ENCODE measurements at places on chromosomes 1 and 21. TPM values are rescaled to one million over a fixed set of nuclear protein-coding genes. Genes with fewer than 3 reads are reported as not detected.

Gene OR2G6
- not detected for total RNA-seq

- DNase-seq = no peak
- H3K4me3 ChIP-seq = no peak overlapping the region
- H3K36me3 ChIP-seq = no peaks in the 10 kb centered on the region
- no peak overlapping the region for H3K27ac ChIP-seq
- H3K27me3 ChIP-seq = no peaks in the 10 kb centered on the region
- H3K4me1 ChIP-seq = peaks cover 8% of the 10 kb centered on the region
Observed at GRCh38 chr1:234484991-234485739, 6.2 kb upstream of the TARBP1 start.

Gene VWA5B1
- not detected for total RNA-seq

Gene TFF2
- total RNA-seq = not detected

Gene SPRR5
- total RNA-seq = not detected

DNA sequence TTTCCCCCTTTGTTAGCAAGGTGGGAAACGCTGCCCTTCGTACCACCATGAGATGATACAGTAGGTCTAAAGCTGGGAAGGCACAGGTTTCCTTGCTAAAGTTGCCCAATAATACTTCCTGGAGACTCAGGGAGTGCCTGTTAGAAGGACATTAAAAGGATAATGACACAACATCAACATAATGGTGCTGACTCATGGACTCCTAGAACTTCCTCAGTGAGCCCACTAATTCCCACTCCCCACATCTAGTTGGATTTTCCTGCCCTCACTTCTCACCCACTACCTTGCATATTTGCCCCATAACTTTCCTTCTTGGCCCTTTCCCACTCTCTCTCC, 17.5 kb downstream of the CFAP45 start:
- no peaks in the 10 kb centered on the region for H3K36me3 ChIP-seq
- H3K27ac ChIP-seq = no peak overlapping the region

DNA sequence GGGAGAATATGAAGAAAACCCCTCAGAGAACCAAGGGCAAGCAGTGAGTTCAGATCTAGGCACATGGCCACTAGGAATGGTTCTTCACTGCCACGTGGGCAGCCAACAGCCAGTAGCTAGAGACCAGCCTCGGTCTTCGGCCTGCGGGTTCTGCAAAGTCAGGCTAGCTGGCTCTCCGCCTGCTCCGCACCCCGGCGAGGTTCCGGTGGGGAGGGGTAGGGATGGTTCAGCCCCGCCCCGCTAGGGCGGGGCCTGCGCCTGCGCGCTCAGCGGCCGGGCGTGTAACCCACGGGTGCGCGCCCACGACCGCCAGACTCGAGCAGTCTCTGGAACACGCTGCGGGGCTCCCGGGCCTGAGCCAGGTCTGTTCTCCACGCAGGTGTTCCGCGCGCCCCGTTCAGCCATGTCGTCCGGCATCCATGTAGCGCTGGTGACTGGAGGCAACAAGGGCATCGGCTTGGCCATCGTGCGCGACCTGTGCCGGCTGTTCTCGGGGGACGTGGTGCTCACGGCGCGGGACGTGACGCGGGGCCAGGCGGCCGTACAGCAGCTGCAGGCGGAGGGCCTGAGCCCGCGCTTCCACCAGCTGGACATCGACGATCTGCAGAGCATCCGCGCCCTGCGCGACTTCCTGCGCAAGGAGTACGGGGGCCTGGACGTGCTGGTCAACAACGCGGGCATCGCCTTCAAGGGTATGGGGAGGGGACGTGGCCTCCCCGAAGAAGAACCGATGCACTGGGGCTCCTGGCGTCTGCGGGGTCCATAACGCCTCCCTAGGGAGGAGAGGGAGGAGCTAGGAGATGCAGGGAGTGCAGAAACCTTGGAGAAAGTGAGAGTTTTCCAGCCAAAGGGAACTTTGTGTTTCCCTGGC, at the start of gene CBR1:
Gene CBR1, plus strand, starts transcription at position 312 of the 871 bp plus-strand sequence. Its CDS starts 92 bp downstream, at position 404.
- no peaks in the 10 kb centered on the region for H3K36me3 ChIP-seq
- H3K4me3 ChIP-seq = peak within 1 kb of the TSS; percentile 78
- H3K27ac ChIP-seq = peak within 1 kb of the TSS; percentile 34
- DNase-seq = peak; percentile 91
- no peaks in the 10 kb centered on the region for H3K27me3 ChIP-seq

- H3K27ac ChIP-seq = no peak overlapping the region
- H3K4me3 ChIP-seq = no peak overlapping the region
- DNase-seq = no peak
- H3K27me3 ChIP-seq = no peaks in the 10 kb centered on the region
Observed at GRCh38 chr1:234559152-234559901, 50.7 kb downstream of the IRF2BP2 start.

Gene IL22RA1
- total RNA-seq = not detected

DNA sequence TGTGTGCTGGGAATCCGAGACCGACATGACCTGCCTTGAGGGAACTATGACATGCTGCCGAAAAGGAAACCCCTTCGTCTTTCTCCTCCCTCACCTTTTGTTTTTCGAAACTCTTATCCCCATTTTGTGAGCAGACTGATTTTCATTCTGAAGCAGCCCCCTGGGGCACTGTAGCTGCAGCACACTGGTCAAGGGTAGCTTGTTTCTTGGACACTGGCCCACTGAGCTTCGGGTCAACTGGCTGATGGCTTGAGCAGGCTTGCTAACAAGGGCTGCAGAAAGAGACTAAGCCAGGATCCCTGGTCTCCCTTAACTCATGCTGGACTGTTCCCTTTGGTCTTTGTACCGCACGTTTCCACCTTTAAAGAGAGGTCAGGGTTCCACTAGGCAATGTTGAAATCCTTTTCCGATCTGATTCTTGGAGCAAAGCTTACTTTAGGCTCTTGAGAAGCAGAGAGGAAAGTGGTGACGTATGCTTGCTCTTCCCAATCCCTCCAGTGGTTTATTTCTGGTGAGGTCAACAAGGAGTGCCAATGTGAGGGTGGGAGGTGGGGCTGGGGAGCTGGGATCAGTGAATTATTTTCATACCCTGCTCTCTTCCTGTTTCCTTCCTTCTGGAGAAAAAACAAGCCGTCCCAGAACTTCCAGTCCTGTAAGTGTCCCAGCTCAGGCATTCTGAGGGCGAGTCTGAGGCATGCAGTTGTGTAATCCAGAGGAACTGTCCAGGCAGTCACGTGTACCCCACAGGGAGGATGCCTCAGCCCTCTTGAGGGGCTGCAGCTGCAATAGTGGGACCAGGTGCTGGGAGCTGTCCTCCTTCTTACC, 7.6 kb downstream of the CYP4B1 start:
- no peak for DNase-seq
- no peak overlapping the region for H3K27ac ChIP-seq
- H3K27me3 ChIP-seq = no peaks in the 10 kb centered on the region
- no peak overlapping the region for H3K4me3 ChIP-seq
- H3K4me1 ChIP-seq = no peaks in the 10 kb centered on the region

Gene CCDC27
- not detected for total RNA-seq

DNA sequence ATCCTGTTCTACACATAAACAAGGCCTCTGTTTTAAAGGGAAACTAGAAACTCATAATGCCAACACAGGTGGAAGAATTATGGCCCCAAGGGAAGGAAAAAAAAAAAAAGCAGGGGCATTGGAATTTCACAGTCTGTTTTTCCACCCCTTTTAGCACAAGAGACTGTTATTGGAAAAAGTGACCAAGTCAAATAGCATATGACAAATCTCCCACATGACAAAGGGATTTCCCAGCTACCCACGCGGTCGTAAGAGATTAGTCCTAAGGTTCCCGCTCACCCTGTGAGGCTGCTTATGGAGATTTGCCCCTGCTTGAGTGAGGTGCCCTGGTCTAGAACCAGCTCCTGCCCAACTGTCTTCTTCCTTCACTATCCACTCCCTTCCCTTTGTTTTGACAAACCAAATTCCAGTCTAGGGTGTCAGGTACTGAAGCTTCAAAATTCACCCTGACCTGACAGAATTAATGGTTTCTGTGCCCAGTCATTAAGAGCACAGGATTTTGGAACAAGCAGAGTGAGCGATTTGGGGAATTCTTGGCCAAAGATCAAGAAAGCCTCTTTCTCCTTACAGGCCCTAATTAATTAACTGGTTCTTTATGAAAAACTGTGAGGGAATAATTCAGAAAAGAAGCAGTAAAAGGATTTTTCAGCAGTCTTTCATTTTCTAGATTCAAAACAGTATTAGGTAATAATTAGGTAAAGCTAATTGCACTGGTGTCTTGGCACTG, 107.3 kb downstream of the NMNAT2 start:
- no peak for DNase-seq
- no peaks in the 10 kb centered on the region for H3K4me1 ChIP-seq
- no peak overlapping the region for H3K4me3 ChIP-seq
- H3K36me3 ChIP-seq = no peaks in the 10 kb centered on the region
- no peaks in the 10 kb centered on the region for H3K27me3 ChIP-seq

- peaks cover 9% of the 10 kb centered on the region for H3K4me1 ChIP-seq
- DNase-seq = peak; percentile 32
- peak overlapping the region; percentile 34 for H3K27ac ChIP-seq
- no peak overlapping the region for H3K4me3 ChIP-seq
- no peaks in the 10 kb centered on the region for H3K36me3 ChIP-seq
Observed at GRCh38 chr1:161486806-161487741, 18.2 kb upstream of the FCGR2A start.

DNA sequence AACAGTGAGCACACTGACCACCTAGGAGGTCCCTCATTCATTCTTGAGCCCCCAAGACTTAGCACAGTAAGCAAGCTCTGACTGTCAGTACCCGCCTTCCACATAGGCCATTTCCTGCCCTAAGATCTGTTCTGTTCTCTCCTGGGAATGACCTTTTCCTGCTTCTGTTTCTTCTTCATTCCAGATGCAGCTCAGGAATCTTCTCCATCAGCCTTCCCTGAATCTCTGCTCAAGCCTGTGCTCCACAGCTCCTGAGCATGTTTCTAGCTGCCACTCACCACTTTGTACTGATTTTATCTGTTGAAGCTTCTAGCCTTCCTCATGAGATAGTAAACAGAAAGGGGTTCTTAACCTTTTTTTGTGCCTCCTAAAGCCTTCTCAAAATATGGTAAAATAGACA, 56.6 kb downstream of the ZNF281 start:
- no peak overlapping the region for H3K27ac ChIP-seq
- DNase-seq = no peak
- H3K4me1 ChIP-seq = peaks cover 16% of the 10 kb centered on the region
- no peaks in the 10 kb centered on the region for H3K27me3 ChIP-seq
- no peak overlapping the region for H3K4me3 ChIP-seq

GRCh38 chr1:31198600-31198999, 41.1 kb downstream of the NKAIN1 start:
- no peaks in the 10 kb centered on the region for H3K36me3 ChIP-seq
- no peak overlapping the region for H3K4me3 ChIP-seq
- H3K27ac ChIP-seq = no peak overlapping the region
- no peaks in the 10 kb centered on the region for H3K27me3 ChIP-seq
- DNase-seq = no peak
- H3K4me1 ChIP-seq = no peaks in the 10 kb centered on the region

DNA sequence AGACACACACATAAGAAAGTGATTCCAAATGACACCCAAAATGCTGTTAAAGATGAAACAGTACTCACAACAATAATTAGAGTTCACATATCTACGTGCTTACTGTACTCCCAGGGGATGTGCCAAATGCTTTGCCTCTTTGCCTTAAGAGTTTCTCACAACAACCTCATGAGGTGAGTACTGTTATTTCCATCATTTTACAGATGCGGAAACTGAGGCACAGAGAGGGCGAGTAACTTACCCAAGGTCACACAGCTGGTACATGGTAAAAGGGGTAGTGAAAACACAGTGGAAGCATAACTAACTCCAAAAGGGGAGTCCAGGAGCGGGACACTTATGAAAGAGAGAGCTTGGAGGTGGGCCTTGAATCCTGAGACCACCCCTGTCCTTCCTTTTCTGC, 171.8 kb downstream of the ACTL8 start:
- H3K27me3 ChIP-seq = no peaks in the 10 kb centered on the region
- H3K36me3 ChIP-seq = no peaks in the 10 kb centered on the region
- H3K4me3 ChIP-seq = no peak overlapping the region

GRCh38 chr1:1353389-1354151, 4.4 kb upstream of the DVL1 start:
- peaks cover 17% of the 10 kb centered on the region for H3K4me1 ChIP-seq
- no peak for DNase-seq
- no peak overlapping the region for H3K4me3 ChIP-seq
- H3K27me3 ChIP-seq = peaks cover 4% of the 10 kb centered on the region
- H3K36me3 ChIP-seq = no peaks in the 10 kb centered on the region

Gene C1QC
- total RNA-seq = 1.4 TPM

Gene CCDC181
- 0.26 TPM for total RNA-seq

Gene DCDC2B
- 0.11 TPM for total RNA-seq

GRCh38 chr1:21869620-21870121, 57.6 kb downstream of the LDLRAD2 start:
- H3K27ac ChIP-seq = no peak overlapping the region
- no peak overlapping the region for H3K4me3 ChIP-seq
- H3K27me3 ChIP-seq = no peaks in the 10 kb centered on the region
- H3K4me1 ChIP-seq = no peaks in the 10 kb centered on the region
- no peaks in the 10 kb centered on the region for H3K36me3 ChIP-seq

Gene HSPA6
- 1.3 TPM for total RNA-seq

GRCh38 chr1:46735708-46736324, 16.9 kb upstream of the EFCAB14 start:
- no peak overlapping the region for H3K4me3 ChIP-seq
- no peaks in the 10 kb centered on the region for H3K36me3 ChIP-seq
- no peak overlapping the region for H3K27ac ChIP-seq

GRCh38 chr1:91754816-91755580, 131.0 kb downstream of the TGFBR3 start:
- H3K4me1 ChIP-seq = no peaks in the 10 kb centered on the region
- DNase-seq = no peak
- H3K36me3 ChIP-seq = no peaks in the 10 kb centered on the region
- H3K27me3 ChIP-seq = no peaks in the 10 kb centered on the region
- H3K27ac ChIP-seq = no peak overlapping the region
- H3K4me3 ChIP-seq = no peak overlapping the region

Gene ST6GALNAC3
- not detected for total RNA-seq
